ENCODE measurements at places on chromosomes 1 and 21.

DNA sequence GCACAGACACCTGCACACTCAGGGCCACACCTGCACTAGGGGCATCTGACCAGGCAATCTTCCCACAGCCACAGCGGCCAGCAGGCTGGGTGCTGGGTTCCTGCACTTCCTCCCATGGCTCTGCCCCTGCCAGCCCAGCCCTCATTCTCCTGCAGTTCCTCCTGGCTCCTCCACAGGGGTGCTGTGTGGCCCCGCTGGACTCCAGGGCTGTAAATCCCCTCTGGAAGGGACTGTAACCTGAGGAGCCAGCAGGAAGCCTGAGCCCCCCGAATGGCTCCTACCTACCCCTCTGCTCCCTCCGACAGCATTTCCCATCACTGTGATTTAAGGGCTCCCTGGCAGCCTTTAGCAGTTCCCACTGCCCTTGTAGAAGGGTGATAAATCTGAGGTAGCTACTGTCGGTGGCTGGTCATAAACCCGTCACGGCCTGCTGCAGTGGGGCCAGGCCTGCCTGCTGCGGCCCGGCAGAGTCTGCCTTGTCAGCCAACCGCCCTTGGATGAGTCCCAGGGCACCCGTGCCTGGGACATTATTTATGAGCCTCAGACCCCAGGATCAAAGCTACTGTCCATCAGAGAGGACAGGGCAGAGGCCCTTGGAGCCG is 8.8 kb downstream of the UBL4B start:
- no peak for DNase-seq

DNA sequence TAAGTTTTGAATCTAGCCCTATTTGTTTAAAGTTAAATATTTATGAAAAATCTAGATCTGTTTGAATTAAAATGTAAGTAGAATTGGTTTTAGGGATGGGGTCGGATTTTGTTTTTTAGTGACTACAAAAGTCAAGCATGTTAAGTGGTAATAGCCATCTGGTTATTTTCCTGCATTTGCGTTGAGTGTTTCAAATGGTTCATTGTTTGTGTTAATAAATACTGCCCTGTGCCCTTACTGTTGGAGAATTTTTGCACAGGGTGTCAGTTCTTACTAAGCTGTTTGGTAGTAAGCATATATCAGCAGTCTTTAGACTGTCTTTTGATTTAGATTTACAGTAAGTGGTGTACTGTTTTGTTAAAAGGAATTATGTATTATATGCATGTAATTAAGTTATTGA is 46.1 kb upstream of the TARS2 start:
- DNase-seq, result no peak

- DNase-seq, result no peak
Measured at GRCh38 chr1:112956544-112957132, 642 bp upstream of the SLC16A1 start.

GRCh38 chr21:26153758-26154157 is 16.8 kb downstream of the APP start:
- no peak for DNase-seq

- no peak for DNase-seq
Measured at GRCh38 chr1:69710484-69711189, 142.9 kb downstream of the LRRC7 start.

DNA sequence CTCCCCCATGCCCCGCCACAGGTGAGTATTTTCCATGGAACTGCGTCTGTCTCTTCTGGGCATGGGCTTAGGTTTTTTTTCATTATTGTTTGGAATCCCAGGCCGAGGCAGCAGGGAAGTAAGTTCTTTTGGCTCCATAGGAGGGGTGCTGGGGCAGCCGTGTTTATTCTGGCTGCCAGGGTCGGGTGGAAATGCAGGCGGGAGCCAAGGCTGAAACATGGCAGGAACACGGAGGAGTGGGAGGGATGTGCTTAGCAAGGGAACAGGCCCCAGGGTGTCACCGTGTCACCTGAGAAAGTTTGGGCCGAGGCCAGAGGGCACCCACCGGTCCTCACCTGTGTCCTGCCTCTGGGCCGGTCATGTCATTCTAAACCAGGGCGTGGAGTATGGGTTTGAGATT is 4.5 kb upstream of the DHRS3 start:
- DNase-seq, result no peak

DNA sequence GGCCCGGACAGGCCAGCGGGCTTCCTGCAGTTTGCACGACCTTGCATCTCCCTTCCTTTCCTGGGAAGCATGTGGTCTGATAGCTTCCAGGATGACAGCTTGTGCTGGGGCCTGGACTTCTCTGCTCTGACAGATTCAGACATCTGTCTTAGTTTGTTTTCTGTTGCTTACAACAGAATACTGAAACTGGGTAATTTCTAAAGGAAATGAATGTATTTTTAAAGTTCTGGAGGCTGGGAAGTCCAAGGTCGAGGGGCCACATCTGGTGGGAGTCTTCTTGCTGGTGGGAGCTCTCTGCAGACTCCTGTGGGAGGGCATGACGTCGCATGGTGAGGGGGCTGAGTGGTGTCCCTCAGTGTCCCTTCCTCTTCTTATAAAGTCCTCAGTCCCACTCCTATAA is 35.3 kb upstream of the TENT5B start:
- no peak for DNase-seq

DNA sequence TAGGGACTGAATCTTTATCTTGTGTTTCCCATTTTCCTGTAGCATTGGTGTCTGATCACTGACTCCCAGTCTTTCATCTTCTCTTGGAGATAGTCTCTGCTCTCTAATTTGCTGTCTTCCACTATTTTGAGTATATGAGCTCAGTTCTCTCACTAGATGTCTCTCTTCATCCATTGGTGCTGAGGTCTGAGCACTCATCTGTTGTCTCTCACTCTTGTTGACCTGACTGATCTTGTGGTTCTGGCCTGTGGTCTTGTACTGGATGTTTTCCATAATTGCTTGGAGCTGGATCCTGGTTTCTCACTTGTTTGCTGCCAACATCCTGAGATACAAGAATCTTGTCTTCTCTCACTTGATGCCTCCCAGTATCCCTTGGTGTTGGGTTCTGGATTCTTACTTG is 25.1 kb upstream of the S100A11 start:
- no peak for DNase-seq

GRCh38 chr1:162381383-162381782 is at the start of gene C1orf226:
TSS of gene C1orf226 (plus strand) at chr1:162381728. CDS start at chr1:162381902, 174 bp downstream.
- DNase-seq, result no peak

DNA sequence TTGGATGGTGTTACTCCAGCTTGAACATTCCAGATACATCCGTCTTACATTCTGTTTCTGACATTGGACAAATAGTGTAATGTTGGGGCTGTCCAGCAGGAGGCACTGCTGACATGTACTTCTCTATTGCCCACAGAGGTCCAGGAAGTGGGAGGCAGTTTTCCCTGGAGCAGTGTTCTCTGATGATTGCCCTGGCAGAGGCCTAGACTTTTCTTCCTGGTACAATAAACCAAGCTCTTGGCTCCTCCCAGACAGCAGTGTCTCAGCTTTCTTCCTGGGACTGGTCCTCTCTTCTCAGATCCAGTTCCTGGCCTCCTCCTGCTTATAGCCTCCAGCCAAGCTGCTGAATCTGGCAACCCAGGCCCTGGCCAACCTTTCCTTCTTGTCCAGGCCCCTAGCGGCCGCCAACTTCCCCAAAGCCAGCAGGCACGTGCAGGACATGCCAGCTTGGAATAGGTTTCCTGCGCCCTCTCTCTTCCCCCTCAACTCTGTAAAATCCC is 14.9 kb upstream of the IFNLR1 start:
- peak; percentile 29 for DNase-seq

DNA sequence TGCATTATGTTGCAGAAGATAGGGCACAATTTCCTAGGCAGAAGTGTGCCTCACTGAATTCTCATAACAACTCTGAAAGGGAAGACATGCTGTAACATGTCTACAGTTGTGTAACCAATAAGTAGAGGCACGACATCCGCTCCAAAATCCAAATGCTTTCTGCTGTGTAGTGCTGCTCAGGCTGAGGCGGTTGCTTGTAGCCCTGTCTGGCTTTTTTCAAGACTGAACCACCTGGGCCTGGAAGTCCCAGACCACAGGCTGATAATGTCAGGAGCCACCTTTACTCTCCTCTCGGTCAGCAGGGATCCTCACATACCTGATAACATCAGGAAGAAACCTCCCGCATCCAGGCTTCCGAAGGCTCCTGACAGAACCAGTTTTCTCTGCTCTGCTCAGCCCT is 10.9 kb downstream of the AKNAD1 start:
- DNase-seq, result no peak

DNA sequence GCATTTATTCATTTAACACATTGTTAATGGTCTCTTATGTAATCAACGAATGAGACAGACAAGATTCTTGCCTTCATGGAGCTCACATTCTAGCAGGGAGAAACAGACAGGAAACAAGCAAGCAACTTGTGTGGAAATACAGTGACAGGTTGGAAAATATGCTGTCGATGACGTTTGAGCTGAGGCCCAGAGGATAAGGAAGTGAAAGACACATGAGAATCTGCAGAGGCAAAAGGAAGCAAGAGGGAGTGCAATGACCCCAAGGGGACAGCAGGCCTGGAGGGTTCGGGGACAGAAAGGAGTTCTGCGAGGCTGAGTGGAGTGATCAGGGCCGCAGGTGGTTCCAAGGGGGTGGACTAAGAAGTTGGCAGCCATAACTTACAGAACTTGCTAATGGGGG is 60.6 kb upstream of the AKT3 start:
- no peak for DNase-seq

- no peak for DNase-seq
Measured at GRCh38 chr1:228037401-228038386, 30.9 kb downstream of the WNT3A start.

DNA sequence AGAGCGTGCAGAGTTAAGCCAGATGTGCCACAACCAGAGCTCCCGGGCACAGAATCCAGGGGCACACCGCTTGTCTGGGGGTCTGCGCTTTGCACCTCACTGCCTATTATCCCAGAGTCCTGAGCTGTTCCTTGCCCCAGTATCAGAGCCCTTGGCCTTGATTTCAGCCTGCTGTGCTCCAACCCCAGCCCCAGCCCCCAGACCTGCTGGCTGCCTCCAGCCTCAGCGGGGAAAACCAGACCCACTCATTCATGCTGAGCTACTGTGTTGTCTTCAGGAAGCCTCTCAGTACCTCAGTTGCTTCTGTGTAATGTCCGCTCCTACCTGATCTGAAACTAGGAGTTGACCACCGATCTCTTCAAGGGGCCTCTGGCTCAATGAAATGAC is 1.1 kb downstream of the IKBKE start:
- no peak for DNase-seq

- DNase-seq, result peak; percentile 84
Measured at GRCh38 chr1:7975212-7975865, 13.8 kb downstream of the PARK7 start.

DNA sequence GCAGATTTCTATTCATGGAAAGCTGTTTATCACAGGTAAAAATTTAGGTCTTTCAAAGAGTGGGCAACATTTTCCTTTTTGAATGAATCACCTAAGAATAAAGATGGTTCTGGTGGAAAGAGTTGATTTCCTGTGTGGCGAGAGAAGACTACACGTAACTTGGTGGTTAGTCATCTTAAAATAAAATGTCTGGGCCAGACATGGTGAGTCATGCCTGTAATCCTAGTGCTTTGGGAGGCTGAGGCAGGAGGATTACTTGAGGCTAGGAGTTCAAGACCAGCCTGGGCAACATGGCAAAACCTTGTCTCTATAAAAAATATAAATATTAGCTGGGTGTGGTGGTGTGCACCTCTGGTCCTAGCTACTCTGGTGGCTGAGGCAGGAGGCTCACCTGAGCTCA is 65.7 kb downstream of the DISP1 start:
- DNase-seq, result peak; percentile 83

DNA sequence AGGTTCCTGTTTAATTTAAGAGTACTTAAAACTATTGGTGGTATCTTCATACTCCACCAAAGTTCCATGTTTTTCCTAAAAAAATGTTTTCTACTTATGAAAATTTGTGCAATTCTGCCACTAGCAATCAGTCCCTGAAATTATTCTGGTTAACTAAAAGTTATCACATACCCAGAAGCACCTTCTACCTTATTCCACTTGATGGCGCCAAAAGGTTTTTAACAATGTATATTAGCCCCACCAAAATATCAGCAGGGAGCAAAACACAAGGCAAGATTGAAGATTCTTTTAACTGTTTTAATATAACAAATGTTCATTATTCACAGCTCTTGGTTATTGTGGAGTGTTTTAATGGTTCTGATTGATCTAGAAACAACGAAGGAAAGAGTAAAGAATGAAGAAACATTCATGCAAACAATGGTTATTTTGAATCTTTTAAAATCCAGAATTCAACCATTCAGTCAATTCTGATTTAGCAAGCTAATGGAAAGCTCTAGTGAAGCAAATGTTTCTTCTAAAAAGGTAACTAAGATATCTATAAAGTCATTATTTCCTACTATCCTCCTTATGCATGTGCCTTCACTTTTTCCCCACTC is 67.2 kb downstream of the TTLL7 start:
- DNase-seq, result peak; percentile 70

DNA sequence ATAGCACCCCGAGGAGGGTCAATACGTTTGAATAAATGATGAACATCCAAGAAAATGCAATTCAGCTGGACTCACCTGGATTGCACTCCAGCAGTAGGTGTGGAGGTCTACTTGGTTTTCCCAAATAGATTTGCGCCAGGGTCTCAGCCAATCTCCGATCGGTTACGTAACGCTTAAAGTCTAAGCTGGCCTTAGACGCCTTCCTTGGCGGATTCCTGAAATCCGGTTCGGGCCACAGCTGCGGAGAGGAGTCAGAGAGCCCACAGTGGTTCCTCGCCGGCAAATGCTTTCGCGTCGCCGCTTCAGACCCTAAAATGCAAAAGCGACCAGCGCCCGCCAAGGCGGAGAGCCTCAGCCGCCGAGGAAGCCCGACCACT is 322 bp downstream of the TFB2M start:
- DNase-seq, result peak; percentile 71

DNA sequence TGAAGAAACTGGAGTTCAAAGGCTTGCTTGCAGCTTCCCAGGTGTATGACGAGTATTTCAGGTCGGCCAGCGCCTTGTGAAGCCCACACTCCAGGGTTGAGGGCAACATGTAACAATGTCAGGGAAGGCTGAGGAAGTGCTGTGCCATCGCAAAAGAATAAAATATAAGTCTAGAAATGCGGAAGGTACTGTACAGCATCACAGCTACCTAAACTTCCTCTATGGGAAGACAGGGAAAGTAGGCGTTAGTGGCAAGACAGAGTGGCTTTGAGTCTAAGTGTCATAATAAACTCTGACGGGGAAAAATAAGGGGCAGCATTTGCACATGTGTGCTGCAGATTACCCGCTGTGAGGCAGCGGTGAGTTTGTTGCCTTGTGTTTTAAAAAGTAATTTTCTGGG is 28.9 kb downstream of the DOP1B start:
- DNase-seq, result no peak

DNA sequence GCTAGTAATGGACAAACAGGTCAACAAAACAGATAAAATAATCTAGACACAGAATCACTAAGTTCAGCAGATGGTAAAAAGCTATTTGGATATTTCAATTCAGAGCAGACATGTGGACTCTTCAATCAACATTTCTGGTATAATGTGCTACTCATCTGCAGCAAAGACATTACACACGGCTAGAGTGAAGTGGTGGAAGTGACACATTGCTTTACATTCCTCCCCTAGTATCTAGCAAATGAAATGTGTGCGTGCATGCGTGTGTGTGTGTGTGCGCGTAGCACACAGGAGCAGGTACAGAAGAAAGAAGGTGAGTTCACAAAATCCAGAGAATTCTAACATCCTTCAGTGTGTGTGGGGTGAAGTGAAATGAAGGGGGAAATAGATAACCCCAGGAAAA is 8.3 kb downstream of the AHCTF1 start:
- DNase-seq, result no peak

Data from RKO (cell line).